ENCODE measurements at places on chromosomes 4 and X.

- no peak for DNase-seq
Observed at GRCh38 chrX:69959712-69960111, 90.0 kb downstream of the AWAT2 start.

DNA sequence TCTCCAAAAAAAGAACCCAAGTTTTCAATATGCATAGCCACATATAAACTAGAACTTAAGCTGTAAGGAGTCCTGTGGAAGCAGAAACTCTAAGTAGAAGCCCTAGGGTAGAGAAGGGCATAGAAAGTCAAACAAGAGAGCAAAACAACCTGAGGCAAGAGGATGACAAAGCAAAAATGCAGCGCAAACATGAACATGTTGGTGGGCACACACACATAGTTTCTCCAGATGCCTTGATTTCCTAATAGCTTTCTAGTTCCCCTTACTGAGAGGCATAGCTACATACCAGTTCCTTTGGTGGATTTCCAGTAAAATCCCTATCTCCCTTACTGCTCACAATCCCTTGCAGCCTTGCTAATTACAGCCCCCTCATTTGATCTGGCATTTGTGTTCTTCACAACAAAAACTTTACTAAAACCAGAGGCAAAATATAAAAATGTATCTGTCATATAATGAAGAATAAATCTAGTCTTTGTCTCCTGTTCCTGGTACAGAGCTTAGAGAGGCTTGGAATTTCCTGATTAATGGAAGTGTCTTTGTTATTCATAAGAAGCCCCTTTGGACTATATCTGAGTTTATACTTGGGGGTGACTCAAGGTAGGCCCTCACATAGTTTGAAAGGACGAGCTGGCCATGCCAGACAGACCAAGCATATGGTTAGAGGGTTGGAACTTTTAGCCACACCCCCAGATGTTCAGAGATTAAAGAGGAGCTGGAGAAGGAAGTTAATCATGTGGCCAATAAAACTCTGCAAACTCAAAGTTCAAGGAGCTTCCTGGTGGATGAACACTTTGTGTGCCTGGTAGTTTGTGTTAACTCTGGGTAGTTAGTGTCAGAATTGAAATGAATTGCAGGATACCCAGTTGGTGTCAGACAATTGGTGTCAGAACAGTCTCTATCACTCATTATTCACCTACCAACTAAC is 52.7 kb upstream of the ZCCHC13 start:
- DNase-seq = no peak

DNA sequence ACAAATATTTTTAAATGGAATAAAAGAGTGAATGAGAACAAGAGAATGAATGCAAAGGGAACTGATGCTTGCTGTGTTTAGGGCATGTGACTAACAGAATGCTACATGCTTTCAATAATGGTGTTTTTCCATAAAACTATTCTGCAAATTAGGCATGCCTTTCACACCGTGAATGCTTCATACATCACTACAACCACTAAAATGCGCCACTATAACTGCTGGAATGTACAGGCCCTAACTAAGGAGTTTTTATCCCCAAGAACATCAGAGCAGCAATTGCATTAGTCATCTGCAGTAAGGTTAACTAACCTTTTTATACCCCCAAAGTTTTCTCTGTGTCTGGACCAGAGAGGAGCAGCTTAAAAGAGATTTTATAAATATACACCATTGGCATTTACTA is 190.4 kb downstream of the ARAP2 start:
- peak; percentile 11 for DNase-seq

DNA sequence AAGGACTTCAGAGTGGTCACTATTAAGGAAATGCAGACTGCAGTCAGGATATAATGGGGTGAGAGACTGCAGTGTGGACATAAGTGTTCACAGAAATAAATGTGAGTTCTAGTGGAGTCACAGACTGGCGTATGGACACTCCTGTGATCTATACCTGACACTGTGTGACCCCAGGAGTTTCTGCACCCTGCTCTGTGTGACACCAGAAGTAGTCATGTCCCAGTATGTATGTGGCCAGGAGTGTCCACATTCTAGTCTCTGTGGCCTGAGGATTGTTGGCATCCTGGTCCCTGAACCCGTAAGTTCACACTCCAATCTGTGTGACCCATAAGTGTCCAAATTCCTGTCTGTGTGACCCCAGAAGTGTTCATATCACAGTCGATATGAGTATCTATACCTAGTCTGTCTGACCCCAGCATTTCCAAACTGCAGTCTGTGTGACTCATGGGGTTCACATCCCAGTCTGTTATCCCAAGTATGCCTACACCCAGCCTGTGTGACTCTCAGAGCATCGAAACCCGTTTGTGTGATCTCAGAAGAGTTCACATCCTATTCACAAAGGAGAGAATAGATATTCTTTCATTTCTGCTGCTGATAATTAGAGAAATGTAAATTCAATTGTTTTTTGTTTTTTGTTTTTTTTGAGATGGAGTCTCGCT is 16.3 kb downstream of the WDR13 start:
- DNase-seq = no peak

DNA sequence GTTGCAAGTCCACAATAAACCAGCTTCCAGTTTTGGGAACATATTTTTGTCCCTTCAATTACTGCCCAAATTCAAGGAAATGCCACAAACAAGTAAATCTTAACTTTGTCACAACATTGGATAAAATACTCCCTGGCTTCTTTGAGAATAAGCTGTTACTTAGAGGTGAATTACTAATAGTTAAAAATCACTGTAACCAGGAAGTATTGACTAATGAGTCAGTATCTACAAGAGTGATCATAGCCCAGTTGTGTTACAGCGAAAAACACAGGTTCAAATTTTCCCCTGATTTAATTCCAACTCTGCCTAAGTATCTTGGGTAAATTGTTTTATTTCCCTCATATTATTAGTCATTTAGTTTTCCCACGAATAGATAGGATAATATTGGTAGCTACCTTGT is 291.2 kb upstream of the PPARGC1A start:
- no peak for DNase-seq

DNA sequence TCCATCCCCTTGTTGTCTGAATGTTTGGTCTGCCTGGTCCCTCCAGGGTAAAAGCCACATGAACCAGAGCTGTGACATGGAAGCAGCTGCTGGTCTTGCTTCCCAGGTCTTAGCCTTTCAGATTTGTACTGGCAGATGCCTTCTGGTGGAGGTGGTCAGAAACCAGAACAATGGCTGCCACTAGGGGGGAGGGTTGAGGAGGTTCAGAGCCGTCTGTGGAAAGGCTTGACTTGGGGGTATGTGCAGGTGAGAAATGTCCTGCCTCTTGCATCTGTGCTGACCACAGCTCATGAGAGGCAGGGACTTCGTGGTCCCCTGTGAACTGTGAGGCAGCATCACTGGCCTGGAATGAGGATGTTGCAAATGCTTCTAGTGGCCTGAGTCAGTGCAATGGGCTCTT is 144.2 kb upstream of the WDR1 start:
- no peak for DNase-seq

GRCh38 chrX:107507744-107508117 is 58.3 kb downstream of the FRMPD3 start:
- no peak for DNase-seq

DNA sequence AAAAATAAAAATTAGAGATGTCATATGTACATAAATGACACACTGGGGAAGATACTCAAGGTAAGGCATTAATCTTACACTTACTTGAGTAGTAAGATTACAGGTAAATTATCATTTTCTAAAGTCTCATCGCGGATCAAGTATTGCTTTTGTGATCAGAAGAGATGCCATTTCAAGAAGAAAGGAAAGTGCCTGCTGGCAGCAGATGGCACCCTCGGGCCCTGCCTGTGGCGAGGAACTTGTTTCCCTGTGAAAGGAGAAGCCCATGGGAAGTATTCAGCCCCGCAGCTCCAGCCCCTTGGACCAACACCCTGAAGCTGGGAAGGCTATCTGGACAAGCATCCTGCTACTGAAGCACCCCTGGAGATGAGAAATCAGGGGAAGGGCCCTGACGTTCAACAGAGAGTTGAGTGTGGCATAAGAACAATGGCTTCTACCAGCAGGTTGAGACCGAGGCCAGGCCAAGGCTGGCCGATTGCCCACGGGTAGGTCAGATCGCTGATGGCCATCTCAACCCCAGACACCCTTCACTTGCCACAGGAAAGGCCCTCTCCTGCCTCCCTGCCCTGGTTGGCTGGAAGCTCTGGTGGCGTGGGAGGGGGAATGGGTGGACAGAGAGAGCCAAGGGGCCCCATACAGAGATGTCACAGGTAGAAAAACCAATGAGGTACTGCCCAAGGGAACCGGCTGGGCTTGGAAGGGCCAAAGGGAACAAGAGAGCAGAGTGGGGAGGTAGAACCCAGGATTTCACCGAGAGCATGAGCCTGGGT is 18.8 kb upstream of the MXD4 start:
- DNase-seq = no peak

DNA sequence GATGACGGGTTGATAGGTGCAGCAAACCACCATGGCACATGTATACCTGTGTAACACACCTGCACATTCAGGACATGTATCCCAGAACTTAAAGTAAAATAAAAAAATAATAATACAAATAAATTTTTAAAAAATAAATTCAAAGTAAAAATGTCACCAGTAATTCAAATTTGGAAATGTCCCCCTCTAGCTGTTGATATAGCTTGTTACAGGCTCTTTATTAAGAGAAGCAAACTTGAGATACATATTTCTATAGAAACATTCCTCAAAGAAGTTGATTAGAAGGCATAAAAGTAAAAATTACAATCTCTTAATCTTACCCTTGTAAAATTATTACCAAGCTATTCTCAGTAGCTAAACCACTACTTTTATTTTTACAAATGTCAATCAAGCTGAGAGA is 1397.0 kb downstream of the FAM133A start:
- no peak for DNase-seq

DNA sequence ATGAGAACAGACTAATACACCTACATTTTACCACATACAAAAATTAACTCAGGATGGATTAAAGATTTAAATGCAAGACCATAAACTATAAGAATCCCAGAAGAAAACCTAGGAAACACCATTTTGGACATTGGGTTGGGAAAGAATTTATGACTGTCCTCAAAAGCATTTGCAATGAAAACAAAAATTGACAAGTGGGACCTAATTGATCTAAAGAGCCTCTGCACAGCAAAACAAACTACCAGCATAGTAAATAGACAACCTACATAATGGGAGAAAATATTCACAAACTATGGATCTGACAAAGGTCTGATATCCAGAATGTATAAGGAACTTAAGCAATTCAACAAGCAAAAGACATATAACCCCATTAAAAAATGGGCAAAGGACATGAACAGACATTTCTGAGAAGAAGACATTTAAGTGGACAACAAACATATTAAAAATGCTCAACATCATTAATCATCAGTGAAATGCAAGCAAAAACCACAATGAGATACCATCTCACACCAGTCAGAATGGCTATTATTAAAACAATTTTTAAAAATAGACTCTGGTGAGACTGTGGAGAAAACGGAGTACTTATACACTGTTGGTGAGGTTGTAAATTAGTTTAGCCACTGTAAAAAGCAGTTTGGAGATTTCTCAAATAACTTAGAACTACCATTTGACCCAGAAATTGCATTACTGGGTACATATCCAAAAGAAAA is 221.7 kb upstream of the DIPK2B start:
- DNase-seq = no peak

GRCh38 chrX:64229154-64229553 is 1.3 kb downstream of the ASB12 start:
- DNase-seq = no peak

DNA sequence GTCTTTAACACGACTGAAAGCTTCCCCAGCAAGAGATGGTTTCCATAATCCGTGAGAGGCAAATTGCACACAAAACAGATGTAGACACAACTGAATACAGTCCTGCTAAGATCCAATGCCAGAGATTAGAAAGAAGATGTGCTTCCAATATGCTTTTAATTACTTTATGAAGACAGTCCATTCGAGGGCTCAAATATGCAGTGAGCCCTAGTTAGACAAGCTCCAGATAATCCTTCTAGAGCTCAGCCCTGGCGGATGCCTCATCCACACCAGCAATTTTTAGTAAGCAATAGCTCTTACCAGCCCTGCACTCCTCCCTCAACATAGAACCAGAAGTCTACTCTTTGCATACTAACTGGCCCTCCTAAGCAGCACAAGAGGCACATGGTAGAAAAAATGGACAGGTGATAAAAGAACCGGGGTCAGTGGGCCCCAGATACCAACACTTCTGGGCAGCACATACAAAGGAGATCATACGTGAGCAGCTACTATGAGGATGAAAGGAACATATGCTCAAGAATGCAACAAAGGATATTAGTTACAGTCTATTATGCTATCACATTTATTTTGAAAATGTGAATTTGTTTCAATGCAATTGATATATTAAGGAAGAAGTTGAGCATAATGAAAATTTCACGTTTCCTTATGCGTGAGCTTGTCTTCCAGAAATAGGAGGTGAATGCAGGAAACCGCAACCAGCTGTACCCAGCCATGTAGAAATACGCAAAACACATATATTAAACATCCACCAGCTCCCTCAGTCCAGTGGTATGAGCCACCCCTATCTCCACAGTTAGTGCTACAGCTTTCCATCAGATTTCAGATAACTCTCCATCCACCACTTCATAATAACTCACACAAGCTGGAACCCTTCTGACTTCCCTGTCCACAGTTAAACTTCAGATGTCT is 34.3 kb downstream of the GPC4 start:
- no peak for DNase-seq

DNA sequence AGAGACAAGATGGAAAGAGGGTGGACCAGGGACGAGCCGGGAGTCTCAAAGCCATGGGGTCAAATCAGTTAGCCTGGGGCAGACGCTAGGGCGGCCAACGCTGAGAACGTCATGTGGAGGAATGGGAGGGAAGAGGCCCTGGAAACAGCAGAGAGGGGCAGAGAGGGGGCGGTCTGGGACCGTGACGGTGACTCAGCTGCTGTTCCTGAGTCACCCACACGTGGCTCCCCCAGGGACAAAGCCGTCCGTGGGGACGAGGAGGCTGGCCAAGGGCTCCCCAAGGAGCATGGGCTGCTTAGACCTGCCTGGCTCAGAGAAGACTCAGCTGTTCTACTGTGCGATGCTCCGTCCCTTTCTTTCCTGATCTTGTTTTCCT is 108.4 kb upstream of the LRPAP1 start:
- no peak for DNase-seq

DNA sequence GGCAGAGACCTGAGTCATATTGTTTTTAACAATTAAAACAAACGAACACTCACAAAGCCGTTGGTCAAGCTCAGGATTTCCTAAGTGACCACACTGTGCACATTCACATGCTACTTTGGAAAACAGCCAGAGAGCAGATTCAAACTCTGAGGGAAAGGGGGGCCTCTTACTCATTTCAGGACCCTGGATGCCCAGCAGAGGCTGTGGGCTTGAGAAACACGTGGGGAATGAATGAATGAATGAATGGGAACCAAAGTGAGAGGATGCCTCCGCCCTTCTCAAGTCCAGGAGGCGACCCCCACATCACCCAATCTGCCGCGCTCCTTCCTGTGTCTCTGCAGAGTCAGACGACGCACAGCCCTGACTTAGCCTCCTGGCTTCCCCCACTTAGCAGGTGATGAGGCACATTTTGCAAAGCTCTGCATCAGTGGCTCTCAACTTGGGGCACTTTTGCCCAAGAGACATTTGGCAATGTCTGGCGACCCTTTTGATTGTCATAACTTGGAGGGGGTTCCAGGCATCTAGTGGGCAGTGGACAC is 76.0 kb downstream of the ABLIM2 start:
- DNase-seq = no peak
